ENCODE measurements at places on chromosomes 12 and 14. TPM values are rescaled to one million over a fixed set of nuclear protein-coding genes. Genes with fewer than 3 reads are reported as not detected.

The TMEM132C gene
- 6.7 TPM for total RNA-seq

The TCP11L2 gene
- total RNA-seq: 48.9 TPM

The PLD4 gene
- total RNA-seq: 16.7 TPM

The B4GALNT3 gene
- total RNA-seq: 26.4 TPM

The IL23A gene
- 0.49 TPM for total RNA-seq

The PRR4 gene
- total RNA-seq: 2.6 TPM

The PRH1 gene
- total RNA-seq: 13.8 TPM

The NGDN gene
- 22.9 TPM for total RNA-seq

The NUBPL gene
- 11.4 TPM for total RNA-seq

The CD9 gene
- total RNA-seq: 139 TPM

The STAC3 gene
- total RNA-seq: 3.6 TPM

The FAM181A gene
- total RNA-seq: not detected

The TROAP gene
- total RNA-seq: 2.0 TPM

The ANKRD33 gene
- total RNA-seq: not detected

The NRIP2 gene
- total RNA-seq: 3.2 TPM
